Hematopoietic multipotent progenitor cell treated with erythropoietin and hydrocortisone succinate and interleukin-3 and kit ligand, for 8 days (in vitro differentiated cells): ENCODE measurements at places on chromosomes 2 and 18.

DNA sequence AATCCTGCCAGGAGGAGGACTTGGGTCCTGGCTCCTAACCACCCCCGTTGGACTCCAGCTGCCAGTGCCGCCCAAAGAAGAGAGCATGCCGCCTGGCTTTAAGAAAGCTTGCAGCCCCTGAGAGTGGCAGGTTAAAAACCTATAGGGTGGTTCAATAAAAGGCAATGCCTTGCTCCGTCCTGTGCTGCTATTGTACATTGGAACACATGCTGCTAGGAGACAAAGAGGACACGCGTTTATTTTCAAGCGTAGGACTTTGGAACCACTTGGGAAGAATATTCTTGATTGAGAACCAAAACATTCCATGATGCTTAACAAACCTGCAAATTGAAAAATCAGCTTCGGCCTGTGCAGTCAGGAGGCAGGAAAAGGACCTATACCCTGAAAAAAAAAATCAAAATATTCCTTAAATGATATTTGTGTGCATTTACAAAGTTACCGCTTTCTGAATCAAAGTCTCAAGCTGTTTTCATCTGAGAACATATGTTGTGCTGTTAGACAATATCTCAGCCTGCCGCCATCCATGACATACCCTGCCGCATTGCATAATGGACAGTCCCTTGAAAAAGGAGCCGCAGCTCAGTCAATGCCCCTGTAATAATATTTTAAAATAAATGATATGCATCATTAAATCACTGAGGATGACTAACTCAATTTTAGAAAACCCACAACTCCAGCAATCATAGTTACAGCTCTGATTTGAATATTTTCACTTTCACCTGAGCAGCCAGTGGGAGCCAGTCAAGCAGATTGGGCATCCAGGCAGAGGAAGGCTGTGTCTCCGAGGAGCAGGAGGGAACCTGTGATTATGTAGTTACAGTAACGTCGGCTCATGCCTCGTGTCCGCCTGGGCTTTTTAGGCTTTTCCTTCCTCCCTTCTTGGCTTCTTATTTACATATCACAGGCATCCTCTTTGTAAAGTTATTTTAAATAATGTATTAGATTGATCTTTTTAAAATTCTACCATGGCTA is 805.6 kb upstream of the FANCL start:
- no peak for DNase-seq

DNA sequence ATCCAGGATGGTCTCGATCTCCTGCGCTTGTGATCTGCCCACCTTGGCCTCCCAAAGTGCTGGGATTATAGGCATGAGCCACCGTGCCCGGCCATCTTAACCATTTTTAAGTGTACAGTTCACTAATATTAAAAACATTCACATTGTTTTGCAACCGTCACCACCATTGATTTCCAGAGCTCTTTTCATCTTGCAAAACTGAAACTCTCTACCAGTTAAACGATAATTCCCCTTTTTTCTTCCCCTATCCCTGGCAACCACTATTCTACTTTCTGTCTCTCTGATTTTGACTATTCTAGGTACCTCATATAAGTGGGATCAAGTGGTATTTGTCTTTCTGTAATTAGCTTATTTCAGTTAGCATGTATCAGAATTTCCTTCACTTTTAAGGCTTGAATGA is 16.8 kb upstream of the NEUROD1 start:
- DNase-seq: no peak

GRCh38 chr18:49707599-49707998 is 105.7 kb downstream of the ACAA2 start:
- no peak for DNase-seq

- DNase-seq: no peak
These were observed 28.5 kb downstream of the CYP27C1 start for GRCh38 chr2:127191331-127192219.

GRCh38 chr2:128332091-128332634 is 13.5 kb upstream of the HS6ST1 start:
- no peak for DNase-seq

- no peak for DNase-seq
These were observed 1293.7 kb upstream of the FAM98A start for GRCh38 chr2:34892766-34893165.

GRCh38 chr2:94872088-94872618 is 923 bp downstream of the TEKT4 start:
- DNase-seq: no peak
